ENCODE measurements at places on chromosomes 7 and 10.
A peak's percentile ranks its signal among the peaks of the same experiment; 100 is the strongest.

GRCh38 chr7:158843771-158844170 is 12.6 kb upstream of the DYNC2I1 start:
- no peak for DNase-seq

DNA sequence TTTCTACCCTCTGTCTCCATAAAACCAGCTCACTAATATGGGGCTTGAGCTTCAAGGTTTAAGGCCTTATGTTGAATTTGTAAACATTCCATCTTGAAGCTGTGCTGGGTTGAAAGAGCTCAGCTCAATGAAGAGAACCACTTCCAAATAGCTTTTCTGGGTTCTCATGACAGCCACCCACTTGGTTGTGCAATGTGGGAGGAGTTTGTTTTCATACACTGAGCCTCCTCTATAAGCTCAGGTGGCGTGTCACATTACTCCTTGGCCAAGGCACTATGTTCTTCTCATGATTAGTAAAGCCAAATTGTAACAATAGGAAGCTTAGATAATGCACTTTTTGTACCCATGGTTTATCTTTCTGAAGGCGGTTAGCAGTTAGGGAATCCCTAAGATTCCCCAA is 265.6 kb downstream of the PTEN start:
- no peak for DNase-seq

DNA sequence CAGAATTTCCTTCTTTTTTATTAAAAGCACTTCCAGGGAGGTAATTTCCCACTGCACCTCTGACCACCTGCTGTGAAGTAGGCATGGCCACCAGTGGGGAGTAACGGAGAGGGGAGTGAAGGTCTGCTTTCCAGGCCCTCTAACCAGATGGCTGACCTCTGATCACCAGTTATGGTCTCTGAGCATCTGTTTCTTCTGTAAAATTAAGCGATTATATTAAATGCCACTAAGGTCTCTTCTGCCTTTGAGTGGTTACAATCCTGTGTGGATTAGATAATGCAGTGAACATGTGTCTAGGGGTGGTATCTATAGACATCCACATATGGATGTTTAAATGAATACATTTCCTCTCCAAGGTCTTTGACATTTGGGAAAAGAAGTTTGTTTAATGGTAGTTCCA is 199.6 kb downstream of the HERPUD2 start:
- DNase-seq, result no peak

- DNase-seq, result no peak
These were observed 62.9 kb upstream of the ZMIZ2 start for GRCh38 chr7:44685723-44686122.

DNA sequence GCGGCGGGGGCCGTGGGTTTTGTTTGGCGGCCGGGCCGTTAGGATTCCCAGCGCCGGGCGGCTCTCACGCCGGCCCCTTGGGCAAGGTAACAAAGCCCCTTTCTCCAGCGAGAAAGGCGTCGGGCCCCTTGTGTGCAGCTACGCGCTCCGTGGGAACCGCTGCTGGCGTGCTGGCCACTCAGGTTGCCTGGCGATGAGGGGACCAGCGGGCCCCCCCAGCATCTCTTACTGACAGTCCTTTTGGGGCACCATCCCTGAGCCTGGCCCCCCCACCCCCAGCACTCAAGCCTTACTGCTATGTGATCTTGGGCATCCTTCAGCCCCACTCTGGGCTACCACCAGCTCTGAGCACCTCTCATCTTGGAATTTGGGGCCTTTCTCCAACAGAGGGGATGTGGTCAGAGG is 1.8 kb downstream of the LFNG start:
- no peak for DNase-seq

- no peak for DNase-seq
These were observed 1.2 kb downstream of the SLC4A2 start for GRCh38 chr7:151060416-151061212.

DNA sequence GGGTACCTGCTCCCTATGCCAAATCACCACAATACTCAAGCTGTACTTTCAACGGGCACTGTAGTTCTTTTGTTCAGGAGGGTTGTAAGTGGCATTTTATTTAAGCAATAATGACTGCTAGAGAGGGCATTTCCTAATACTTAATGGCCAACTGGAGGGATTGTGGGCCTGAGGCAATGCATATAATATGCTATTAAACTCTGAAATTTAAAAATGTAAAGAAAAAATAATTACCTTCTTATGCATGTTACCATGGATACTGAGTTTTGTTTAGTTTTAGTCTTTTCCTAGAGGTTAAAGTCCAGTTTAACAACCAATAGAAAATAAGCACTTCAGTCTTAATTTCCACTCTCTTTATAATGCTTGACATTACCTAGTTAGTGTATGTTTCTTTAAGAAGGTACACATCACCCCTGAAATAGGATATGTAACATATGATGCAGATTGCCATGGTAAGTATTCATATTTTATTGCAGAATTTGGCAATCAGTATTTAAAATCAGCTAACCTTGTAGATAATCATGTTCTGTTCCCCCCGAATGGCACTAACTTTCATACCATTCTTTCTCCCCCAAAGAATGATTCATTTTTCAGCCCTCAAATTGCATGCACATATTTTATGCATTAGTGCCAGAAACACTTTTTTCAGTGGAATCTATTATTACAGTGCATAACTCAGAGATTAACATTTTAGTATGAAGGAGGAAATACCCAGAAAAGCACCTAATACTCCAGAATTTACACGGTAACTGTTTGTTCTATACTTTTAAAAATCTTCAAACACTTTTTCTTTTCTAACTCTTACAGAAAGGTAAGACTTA is 90.3 kb upstream of the ZNF438 start:
- DNase-seq, result no peak

GRCh38 chr10:78696791-78697395 is 371.9 kb upstream of the ZMIZ1 start:
- DNase-seq, result no peak

DNA sequence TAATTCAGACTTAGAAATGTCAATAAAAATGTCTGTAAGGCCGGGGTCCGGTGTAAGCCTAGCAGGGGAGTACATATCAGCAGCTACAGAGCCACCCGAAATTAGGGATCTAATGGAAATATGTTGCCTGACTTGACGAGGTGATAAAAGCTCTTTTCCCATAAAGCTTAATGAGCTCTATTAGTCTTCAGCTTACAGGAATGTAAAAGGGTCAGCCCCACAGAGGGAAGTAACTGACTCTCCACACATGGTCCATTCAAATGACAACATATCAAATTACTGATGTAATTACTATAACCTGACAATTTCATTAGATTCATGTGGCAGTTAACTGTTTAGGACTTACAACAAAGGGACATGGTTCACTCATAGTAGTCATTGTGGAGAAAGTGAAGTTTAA is 62.3 kb downstream of the ATE1 start:
- no peak for DNase-seq

DNA sequence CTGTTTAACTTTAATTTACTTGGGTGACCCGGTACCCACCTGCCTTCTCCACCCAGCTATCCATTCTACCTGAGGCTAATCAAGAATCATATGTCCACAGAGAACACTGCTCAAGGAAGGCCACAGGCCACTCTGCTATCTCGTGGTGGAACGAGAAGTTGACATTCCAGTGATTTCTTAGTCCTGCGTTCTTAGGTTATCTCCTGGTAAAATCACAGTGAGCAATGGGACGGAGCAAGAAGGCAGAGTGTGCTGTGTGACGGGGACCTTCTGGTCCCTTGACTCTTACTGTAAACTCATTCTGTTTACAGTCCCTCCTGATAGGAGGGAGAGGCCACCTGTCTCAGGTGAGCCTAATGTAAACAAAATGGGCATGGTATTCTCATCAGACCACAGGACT is 256.6 kb downstream of the TNS3 start:
- DNase-seq, result no peak

DNA sequence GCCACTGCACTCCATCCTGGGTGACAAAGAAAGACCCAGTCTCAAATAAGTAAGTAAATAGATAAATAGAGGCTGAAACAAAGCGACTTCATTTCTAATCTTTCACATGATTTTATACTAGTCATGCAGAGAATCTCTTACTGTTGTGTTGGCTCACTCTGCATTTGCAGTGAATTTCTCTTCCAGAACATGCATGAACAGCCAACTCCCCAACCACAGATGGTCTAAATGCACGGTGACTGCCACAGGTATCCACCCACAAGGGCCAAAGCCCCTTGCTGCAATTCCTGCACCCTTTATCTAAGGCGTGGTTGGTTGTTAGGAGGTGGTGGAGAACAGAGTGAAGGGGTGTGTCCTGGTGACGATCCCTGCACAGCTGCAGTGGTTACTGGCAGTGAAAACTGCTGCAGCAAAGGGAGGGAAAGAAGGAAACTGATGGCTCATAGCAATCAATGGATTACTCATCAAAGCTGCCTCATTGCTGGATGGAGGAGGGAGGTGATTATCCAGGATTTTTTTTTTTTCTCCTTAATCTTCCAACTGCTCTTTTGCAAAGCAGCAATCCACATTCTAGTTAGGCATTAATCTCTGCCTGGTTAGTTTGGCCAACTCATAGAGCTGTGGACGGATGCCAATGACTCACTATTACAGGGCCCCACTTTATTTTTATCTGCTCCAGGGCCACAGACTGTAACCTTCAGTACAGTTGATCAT is 50.6 kb downstream of the PRTFDC1 start:
- no peak for DNase-seq

DNA sequence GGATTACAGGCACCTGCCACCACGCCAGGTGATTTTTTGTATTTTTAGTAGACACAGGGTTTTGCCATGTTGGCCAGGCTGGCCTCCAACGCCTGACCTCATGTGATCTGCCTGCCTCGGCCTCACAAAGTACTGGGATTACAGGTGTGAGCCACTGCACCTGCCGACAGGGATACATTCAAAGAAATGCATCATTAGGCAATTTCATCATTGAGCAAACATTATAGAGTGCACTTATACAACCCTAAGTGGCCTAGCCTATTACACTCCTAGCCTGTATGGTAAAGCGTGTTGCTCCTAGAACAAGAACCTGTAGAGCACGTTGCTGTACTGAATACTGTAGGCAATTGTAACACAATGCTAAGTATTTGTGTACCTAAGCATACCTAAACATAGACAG is 350.3 kb downstream of the GALNT17 start:
- no peak for DNase-seq

DNA sequence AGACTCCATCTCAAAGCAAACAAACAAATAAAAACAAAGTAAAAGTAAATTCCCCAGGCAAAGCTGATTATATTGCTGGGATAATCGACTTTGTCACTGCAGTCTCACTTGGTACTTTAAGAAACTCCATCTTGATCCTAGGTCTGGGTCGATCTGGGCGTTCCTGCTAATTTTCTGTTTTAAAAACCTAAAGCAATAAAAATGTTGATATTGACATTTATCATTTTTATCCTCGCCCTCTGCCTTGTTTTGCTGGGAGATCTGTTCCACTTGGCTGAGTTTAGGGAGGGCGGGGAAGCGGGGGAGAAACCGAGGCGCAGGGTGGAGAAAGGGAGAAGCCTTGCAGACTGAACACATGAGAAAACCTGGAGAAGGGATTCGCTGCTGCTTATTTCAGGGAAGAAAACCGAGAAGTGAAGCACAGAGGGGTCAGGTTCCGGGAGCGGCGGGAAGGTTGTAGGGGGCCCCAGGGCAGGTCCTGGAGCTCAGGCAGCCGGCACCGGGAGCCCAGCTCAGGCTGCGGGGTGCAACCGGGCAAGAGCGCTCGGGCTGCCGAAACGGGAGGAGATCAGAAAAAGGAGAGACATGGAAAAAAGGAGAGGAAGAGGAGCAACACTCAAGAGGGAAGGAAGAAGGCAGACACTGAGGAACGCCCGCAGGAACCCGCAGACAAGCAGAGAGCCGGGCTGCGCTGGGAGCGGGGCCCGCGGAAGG is 27.3 kb upstream of the KMT2C start:
- no peak for DNase-seq

GRCh38 chr10:129135624-129136023 is 331.4 kb upstream of the MGMT start:
- no peak for DNase-seq

DNA sequence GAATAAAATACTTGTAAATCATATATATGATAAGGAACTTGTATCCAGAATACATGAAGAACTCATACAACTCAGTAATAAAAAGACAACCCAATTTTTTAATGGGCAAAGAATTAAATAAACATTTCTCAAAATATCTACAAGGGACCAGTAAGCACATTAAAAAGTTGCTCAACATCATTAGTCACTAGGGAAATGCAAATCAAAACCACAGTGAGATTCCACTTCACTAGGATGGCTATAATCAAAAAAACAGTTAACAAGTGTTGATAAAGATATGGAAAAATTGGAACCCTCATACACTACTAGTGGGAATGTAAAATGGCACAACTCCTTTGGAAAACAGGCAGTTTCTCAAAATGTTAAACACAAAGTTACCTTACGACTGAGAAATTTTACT is 40.3 kb upstream of the YAE1 start:
- DNase-seq, result no peak

- DNase-seq, result no peak
These were observed 48.3 kb upstream of the PAX2 start for GRCh38 chr10:100697070-100697469.

DNA sequence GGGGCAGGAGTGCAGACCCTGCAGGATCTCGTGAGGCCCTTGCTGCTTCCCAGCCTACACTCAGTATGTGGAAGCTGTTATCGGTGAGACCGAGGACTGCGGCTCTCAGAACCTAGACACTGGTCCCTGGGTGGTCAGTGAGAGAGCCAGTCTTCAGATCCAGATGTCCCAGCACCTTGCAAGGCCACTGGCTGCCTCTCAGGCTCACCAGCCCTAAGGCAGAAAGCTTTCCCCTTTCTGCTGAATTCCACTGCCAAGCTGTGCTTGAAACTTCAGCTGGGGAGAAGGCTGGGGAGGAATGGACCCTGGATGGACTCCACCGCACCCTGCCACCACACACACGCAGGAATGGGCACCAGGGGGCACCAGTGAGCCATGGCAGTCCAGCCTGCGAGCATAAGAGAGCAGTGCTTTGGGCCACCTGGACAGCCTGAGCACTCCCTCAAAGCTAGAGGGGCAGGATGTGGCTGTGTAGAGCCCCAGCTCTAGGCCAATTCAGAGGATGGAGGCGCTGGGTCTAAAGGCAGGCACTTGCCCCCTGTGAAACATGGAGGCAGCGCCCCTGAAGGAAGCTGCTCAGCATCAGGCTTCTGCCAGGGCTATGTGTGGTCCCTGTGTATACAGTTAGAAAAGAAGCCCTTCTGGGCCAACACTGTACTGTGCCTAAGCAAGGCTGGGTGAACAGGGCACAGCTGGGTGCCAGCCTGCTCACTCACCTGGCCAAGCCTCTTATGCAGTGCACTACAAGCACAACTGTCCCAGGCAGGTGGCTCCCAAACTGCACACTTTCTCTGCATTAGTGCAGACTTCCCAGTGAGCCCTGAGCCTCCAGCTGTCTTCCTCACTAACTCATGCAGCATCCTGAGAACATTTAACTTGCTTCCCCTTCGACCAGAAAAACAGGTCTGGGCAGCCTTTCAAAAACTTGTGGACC is 21.6 kb downstream of the TMEM72 start:
- DNase-seq, result peak; percentile 68

Data from HL-60 (cell line).